ENCODE measurements at places on chromosomes 5 and 9. TPM values are rescaled to one million over a fixed set of nuclear protein-coding genes. Genes with fewer than 3 reads are reported as not detected.

The IL13 gene
- total RNA-seq: not detected

The ANKRD34B gene
- total RNA-seq: not detected

The BAAT gene
- 0.06 TPM for total RNA-seq

- DNase-seq: peak; percentile 5
Observed at GRCh38 chr5:176492431-176492830, 44.2 kb downstream of the FAF2 start.

DNA sequence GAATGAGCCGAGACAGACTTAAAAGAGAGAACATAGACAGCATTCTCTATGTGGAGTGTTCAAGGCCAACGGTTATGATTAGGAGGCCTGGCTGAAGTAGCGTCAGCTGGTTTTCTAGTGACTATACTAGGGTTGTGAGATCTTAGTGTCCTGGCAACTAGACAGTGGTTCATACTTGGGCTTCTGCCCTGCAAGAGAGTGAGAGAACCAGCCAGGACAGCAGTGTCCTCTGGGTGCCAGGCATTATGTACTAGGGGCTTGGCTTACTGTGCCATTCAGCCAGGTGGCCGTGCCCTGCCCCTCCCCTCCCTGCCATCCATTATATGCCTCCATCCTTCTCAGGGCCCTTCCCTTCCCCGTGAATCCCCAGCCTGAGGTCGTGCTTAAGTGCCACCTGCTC is 56.8 kb downstream of the TRIO start:
- no peak for DNase-seq

DNA sequence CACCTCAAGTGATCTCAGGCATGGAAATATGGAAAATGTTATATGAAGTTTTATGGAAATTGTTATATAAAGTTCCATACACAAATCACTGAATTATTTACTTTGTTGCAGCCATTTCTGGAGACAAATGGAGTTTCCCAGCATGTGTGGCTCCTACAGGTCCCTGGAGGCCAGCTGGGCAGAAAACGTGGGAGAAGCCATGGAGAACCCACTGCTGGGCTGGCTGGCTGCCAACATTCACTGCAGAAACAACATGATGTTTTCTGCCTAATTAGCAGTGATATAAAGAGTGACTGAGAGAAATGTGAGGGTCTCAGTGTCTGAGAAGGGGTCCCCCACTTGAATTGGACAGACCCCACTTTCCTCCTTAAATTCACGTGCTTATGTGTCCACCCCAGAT is 208.8 kb upstream of the IRX2 start:
- no peak for DNase-seq

DNA sequence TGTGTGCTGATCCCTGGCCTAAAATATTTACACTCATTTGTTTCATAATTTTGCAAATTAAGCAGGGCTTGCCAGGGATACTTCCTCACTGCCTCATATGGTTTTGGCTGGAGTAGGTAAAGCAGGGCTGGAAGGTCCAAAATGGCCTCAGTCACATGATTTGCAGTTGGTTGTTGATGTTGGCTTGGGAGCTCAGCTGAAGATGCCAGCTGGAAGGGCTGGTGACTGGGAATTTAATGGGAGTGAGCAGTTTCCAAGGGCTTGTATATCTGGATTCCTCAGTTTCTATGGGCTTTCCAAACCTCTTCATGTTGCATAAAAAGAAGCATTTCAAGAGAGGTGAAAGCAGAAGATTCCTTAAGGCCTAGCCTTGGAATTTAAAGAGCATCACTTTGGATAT is 729.3 kb downstream of the CDH18 start:
- DNase-seq: no peak

GRCh38 chr5:163758283-163758711 is 252.9 kb downstream of the MAT2B start:
- no peak for DNase-seq

- no peak for DNase-seq
Observed at GRCh38 chr9:114098021-114098935, 814 bp downstream of the KIF12 start.

- no peak for DNase-seq
Observed at GRCh38 chr5:10460252-10460906, 18.7 kb downstream of the ROPN1L start.

- no peak for DNase-seq
Observed at GRCh38 chr5:158897444-158898160, 202.1 kb downstream of the EBF1 start.

DNA sequence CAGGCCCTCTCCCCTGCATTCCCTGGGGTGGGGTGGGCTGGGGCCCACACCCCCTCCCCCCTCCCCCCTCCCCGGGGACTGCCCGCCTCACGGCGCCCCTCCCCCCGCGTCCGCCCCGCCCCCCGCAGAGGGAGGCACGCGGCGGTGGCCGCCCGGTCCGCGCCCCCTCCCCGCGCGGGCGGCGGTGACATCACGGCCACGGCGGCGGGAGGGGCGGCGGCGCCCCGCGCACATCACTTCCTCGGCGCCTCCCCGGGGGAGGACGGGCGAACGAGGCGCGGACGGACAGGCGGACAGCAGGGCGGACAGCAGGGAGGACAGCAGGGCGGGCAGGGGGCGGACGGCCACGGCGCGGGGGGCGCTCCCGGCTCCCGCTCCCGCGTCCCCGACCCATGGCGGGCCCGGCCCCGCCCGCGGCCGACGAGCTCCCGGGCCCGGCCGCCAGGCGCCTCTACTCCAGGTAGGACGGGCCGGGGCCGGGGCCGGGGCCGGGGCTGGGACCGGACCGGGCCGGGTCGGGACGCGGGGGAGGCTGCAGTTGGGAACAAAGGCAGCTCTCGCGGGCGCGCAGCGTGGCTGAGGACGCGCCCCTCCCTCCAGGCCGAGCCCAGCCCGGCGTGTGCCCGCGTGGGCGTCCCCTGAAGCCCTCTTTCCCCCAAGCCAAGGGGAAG is at the start of gene GPSM1:
Gene GPSM1, plus strand, starts transcription at position 236 of the 671 bp plus-strand sequence. Its CDS starts 157 bp downstream, at position 393.
- no peak for DNase-seq

GRCh38 chr5:159792180-159792579 is 124.1 kb upstream of the ADRA1B start:
- DNase-seq: no peak

DNA sequence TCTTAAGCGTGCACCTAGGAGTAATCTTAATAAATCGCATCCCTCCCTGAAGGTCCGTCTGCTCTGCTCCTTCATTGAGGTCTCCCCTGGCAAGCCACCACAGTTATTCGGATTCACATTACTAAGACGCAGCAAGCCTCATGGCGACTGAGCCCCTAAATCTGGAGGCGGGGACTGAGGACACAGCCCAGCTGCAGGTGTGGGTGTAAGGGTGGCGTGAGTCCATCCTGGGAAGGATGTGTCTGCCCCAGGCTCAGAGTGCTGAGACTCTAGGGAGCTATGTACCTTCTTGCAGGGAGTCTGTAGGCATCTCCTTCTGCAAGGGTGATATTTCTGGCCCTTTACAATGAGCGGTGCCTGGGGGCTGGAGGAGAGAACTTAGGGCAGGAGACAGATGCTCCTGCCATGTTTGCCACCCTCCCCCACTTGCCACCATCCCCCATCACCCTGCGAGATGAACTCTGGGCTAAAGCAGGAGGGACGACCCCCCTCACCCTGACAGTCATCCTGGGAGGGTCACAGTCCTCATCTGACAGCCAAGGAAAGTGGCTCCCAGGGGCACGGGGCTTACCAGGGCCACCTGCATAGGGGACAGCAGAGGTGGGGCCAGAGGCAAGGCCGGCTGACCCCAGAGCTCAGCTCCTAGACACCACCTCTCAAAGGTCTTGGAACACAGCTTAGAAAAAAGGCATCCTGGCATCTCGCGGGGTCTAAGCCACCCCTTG is 76.4 kb upstream of the FCN1 start:
- DNase-seq: no peak

- DNase-seq: no peak
Observed at GRCh38 chr9:37775216-37775919, 9.5 kb downstream of the EXOSC3 start.

DNA sequence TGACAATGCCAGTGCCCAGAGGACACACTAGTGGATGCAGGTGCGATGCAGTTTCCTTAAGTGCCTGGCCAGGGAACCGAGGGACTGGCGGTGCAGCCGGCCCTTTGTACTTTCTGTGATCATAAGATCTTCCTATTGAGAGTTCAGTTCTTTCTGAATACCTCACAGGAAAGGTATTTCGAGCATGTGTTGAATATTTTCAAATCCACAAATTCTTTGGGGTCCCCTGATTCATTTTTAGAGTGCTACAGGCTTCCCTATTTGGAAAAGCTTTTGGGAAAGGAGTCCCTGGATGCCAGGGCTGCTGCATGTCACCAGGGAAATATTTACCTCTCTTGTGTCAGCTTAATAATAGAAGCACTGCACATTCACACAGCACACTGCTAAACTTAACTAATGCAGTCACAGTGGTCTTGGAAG is 281.5 kb downstream of the GADD45G start:
- DNase-seq: no peak

GRCh38 chr9:32180597-32180996 is 203.8 kb upstream of the ACO1 start:
- no peak for DNase-seq
